ENCODE measurements at places on chromosomes 16 and 17. TPM values are rescaled to one million over a fixed set of nuclear protein-coding genes. Genes with fewer than 3 reads are reported as not detected.

GRCh38 chr16:29806099-29806579, at the start of gene MAZ:
Gene MAZ (plus strand): TSS chr16:29806529. CDS start chr16:29806702, 173 bp downstream.
- no peak for DNase-seq

GRCh38 chr16:14629612-14629918, 495 bp downstream of the PARN start:
- DNase-seq: no peak

DNA sequence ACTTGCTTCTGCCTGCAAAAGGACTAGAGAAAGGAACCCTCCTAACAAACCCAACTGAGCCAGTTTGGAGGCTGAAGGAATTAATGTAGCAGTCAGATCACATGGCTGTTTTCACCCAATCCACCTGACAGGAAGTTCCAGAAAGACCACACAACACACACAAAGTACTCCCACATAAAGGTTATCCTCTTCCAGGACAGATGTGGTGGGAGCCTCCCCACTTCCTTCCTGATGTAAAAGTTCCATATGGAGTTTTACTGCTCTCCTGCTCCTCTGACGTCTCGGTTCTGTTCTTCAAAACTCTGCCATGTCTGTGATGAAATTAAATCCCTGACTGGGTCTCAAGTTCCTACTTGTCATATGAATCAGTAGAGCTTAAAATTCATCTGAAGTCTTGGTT, 497.0 kb upstream of the HSBP1 start:
- no peak for DNase-seq

Gene CDH13
- 160 TPM for total RNA-seq

Gene SPIRE2
- not detected for total RNA-seq
